Activated T-helper 1 cell treated with anti-CD3 and anti-CD28 coated beads, Interleukin-12 subunit alpha, Interleukin-12 subunit beta, Interleukin-2, Interleukin-4 antibody, amounts not matched to agents 30 ng/mL and 10 ng/mL and 1 ng/mL, durations not matched to agents 14 hours and 24 hours and 36 hours (primary cell): ENCODE measurements at places on chromosomes 4 and X. TPM values are rescaled to one million over a fixed set of nuclear protein-coding genes. Genes with fewer than 3 reads are reported as not detected.

Gene VCX
- not detected in 2 replicates for total RNA-seq

Gene DGKK
- not detected in 2 replicates for total RNA-seq

Gene ATP2B3
- total RNA-seq = 0.05 TPM in 1 of 2 replicates, not detected in the other

Gene ETDB
- not detected in 2 replicates for total RNA-seq

Gene SLITRK4
- total RNA-seq = not detected in 2 replicates

Gene HSPA4L
- 2.5 and 3.8 TPM in 2 replicates for total RNA-seq
